ENCODE measurements at places on chromosomes 1 and 21. TPM values are rescaled to one million over a fixed set of nuclear protein-coding genes. Genes with fewer than 3 reads are reported as not detected.

CZIB gene
- total RNA-seq, result 29.8 TPM

SLC44A3 gene
- 2.6 TPM for total RNA-seq

DNA sequence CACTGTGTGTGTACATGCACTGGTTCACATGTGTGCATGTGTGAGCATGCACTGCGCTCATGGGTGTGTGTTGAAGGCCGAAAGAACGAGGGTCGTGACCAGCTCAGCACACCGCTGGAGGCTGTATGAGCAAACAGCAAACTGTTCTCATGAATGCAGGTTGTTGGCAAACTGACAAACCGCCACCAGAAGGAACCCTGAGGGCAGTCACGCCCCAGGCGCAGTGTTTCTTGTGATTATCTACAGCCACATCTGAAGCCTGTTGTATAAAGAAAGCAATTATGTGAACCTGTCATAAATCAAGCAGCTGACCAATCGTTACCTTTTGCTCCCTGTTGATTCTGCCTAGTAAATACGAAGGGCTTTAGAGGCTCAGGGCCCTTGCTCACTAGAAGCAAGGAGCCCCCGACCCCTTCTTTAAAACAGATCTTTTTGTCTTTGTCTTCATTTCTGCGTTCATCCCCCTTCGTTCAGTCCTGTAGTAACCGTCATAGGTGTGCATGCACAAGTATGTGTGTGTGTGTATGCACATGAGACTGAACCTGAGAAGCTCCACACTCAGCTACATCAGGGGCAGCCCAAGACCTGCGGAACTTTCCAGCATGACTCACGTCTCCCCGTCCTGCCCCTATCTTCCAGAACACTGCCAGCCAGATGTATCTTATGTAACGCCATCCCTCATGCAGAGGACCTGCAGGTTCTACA is 16.8 kb upstream of the RIPK4 start:
- DNase-seq, result no peak

DNA sequence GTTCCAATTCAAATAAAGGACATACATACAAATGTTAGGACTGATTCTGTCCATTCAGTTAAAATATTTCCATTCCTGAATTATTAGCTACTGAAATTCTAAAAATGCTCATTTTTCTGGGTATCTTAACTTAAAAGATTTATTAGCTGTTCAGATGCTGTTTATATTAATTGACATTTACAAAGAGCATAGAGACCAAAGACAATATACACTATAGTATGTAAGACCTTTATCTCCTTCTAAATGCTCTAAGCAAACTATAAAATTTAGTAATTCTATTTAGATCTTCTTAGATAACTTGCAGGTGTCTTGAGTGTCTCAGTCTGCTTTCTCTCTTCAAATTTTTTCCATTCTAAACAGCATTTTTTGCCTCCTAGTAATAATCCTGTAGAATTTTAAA is 39.3 kb downstream of the VAMP4 start:
- no peak for DNase-seq
